ENCODE measurements at places on chromosomes 13 and 19.
A peak's percentile ranks its signal among the peaks of the same experiment; 100 is the strongest.

DNA sequence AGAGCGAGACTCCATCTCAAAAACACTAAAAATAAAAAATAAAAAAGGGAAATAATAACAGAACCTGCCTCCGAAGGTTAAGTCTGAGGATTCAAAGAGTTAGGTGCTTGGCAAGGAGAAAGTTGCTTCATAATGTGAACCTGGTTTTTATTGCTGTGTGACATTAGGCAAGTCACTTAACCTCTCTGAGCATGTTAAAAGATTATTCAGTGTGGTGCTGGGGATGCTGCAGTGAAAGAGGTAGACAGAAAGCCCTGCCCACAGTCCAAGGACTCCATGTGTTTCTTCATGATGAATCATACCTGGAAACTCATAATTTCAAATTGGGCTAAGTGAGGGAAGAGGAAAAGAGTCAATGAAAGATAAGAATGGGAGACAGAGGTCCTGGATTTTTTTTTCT is 2.4 kb downstream of the IL27RA start:
- no peak for DNase-seq

- DNase-seq = no peak
These were observed 175.3 kb upstream of the MIR17HG start for GRCh38 chr13:91172160-91172559.

DNA sequence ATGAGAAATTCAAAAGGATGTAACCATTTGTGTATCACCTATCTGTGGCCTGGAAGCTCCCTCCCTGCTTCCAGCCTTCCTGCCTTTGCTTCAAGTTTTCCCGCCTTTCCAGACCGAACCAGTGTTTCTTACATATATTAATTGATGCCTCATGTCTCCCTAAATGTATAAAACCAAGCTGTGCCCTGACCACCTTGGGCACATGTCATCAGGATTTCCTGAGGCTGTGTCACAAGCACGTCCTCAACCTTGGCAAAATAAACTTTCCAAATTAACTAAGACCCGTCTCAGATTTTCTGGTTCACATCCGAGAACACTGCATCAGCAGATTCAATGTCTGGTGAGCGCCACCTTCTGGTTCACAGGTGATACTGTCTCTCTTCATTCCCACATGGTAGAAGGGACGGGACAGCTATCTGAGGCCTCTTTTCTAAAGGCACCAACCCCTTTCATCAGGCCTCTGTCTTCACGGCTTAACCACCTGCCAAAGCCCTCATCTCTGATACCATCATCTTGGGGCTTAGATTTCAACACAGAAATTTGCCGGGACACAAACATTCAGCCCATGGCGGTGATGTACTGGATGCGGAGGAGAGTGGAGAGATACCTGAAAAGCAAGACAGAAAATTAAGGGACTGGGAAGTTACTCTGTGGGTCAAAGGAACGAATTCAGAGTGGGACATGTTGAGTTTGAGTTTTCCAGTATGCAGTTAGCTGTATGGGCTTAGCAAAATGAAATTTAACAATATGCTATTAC is 58.7 kb upstream of the PABPC3 start:
- peak; percentile 36 for DNase-seq

- peak; percentile 63 for DNase-seq
These were observed 1.2 kb upstream of the ZFP36 start for GRCh38 chr19:39405261-39405957.

GRCh38 chr13:52896827-52897659 is 48.6 kb upstream of the PCDH8 start:
- no peak for DNase-seq

- DNase-seq = no peak
These were observed 23.4 kb downstream of the CEACAM21 start for GRCh38 chr19:41599175-41599966.

DNA sequence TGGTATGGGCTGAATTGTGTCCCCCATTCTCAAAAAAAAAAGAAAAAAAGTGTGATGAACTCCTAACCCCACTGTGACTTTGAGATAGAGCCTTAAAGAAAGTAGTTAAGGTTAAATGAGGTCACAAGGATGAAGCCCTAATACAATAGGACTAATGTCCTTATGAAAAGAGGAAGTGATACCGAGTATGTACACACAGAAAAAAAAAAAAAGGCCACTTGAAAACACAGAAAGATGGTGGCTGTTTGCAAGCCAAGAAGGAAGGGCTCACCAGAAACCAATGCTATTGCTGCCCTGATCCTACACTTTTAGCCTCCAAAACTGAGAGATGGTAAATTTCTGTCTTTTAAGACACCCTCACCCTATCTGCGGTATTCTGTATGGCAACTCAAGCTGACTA is 955.6 kb downstream of the PCDH17 start:
- DNase-seq = no peak

GRCh38 chr19:57941593-57941992 is 5.9 kb downstream of the ZNF256 start:
- DNase-seq = no peak
